ENCODE measurements at places on chromosomes 5 and 9.
A peak's percentile ranks its signal among the peaks of the same experiment; 100 is the strongest.

GRCh38 chr9:77946969-77947620 lies 84.5 kb downstream of the GNAQ start:
- DNase-seq = no peak

DNA sequence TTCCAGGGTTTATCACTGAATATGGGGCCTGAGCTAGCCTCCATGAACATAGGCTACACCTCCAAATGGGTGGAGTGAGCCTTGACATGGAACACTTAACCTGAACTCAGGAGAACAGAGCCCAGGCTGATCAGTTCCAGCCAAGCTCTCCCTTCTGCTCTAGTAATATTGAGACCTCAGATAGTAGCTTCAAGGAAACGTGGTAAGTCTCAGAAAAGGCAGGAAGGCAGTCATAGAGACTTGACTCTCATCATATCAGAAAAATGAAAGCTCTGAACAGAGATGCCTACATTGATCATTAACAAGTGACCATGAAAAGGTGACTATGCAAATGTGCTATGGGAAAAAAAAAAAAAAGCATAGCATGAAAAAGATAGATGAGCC lies 40.5 kb upstream of the MYO10 start:
- DNase-seq = no peak

GRCh38 chr5:124590686-124591085 lies 155.8 kb downstream of the ZNF608 start:
- DNase-seq = no peak

- DNase-seq = no peak
Measured at GRCh38 chr9:71878327-71879274, 32.4 kb downstream of the ABHD17B start.

DNA sequence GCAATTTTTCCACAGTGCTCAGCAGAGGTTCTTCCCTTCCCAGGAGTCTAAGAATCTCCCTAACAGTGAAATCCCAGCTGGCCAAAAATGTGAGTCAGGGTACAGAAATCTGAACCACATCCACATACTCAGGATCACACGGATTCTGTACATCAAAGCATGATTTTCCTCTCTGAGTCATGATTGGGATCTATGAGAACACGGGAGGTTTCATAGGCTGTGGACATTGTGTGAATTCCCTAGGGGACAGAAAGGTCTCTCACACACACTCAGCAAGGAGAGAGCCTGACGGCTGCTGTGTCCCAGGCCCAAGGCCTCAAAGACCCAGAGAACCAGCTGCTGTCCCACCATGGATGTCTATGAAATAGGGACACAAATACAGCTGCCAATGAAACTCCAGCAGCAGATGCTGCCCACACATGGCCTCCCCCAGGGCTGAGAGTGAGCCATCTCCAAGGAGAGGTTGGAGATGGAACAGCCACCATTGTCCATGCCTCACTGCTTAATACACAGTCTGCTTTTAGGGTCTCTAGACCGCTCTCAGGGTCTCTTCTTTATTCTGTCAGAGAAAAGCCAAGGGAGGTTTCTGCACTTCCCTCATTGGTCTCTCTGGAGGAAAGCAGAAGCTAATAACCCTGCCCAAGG lies 102.7 kb downstream of the ADAMTS12 start:
- DNase-seq = peak; percentile 98

- DNase-seq = peak; percentile 77
Measured at GRCh38 chr9:5562806-5563416, 52.6 kb downstream of the PDCD1LG2 start.

DNA sequence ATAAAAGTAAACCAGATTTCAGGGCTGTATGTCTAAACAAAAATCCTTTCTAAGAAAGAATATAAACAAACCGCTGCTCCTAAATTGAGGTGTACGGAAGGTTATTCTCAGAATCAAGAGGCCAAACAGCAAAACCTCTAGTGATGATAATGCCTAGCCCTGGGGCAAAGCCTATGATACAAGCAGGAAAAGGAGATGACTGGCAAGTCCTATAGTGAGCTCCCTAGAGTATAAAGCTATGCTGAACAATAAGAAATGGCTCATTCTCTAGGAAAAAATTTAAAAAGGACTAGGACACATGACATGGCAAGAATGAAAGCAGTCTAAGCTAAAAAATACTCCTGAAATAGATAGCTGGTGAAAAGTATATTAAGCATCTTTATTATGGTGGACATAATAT lies 187.1 kb downstream of the BNC2 start:
- DNase-seq = peak; percentile 38

- no peak for DNase-seq
Measured at GRCh38 chr5:150647275-150648251, 7.1 kb downstream of the SYNPO start.

DNA sequence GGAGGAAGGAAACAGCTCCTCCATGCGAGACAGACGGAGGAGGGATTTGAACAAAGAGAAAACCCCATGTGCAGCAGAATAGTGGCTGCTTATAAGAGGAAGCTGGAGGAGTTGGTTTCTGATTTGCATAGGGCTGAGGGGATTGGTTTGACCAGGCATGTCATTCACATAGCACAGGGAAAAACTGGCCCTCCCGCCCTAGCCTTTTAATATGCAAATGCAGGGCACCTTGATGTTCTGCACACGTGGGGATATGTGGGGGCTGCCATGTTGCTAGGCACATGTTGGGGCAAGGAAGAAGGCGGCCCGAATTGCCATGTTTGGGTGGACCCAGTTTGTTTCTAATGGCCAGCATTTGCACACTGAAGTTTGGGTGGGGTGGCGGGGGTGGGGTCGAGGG lies 42.2 kb downstream of the OSMR start:
- no peak for DNase-seq

- DNase-seq = no peak
Measured at GRCh38 chr5:138937392-138938387, 62.6 kb upstream of the LRRTM2 start.

- DNase-seq = no peak
Measured at GRCh38 chr9:124803911-124804310, 27.0 kb downstream of the OLFML2A start.

- no peak for DNase-seq
Measured at GRCh38 chr5:176825957-176826356, 15.6 kb downstream of the UNC5A start.

DNA sequence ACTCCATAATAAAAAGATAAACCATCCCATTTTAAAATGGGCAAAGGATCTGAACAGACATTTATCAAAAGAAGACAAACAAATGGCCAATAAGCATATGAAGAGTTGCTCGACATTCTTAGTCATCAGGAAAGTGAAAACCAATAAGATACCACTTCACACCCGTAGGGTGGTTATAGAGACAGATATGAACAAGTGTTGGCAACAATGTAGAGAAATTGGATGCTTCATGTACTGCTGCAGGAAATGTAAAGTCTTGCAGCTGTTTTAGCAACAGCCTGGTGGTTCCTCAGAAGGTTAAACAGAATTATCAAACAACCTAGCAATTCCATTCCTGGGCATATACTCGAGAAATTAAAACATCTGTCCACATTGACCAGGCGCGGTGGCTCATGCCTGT lies 42.5 kb downstream of the GTF3C4 start:
- DNase-seq = no peak
